Stimulated activated CD8-positive, alpha-beta memory T cell treated with anti-CD3 and anti-CD28 coated beads, Interleukin-4, amount 100 ng/mL, for 24 hours (primary cell): ENCODE measurements at places on chromosomes 13 and 19.
A peak's percentile ranks its signal among the peaks of the same experiment; 100 is the strongest.

GRCh38 chr19:47430041-47430802, 10.9 kb upstream of the MEIS3 start:
- DNase-seq = no peak

GRCh38 chr19:14544977-14545715, 15.8 kb downstream of the TECR start:
- no peak for DNase-seq

DNA sequence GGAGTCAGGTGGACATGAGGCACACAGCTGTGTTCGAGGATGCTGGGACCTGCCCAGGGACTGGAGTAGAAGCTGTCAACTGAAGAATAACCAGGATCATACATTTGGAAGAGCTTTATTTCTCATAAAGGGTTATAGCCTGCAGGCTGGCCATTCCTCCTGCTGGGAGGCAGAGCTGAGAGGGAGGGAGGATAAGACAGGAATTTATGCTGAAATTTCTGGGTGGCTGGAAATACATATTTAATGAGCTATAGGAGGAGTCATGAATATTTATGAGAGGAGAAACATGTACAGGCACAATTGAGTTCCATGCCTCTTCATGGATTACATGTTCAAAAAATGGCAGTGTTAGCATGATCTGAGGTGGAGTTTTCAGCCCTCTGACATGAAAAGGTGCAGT, 151.9 kb downstream of the SHISA2 start:
- no peak for DNase-seq

DNA sequence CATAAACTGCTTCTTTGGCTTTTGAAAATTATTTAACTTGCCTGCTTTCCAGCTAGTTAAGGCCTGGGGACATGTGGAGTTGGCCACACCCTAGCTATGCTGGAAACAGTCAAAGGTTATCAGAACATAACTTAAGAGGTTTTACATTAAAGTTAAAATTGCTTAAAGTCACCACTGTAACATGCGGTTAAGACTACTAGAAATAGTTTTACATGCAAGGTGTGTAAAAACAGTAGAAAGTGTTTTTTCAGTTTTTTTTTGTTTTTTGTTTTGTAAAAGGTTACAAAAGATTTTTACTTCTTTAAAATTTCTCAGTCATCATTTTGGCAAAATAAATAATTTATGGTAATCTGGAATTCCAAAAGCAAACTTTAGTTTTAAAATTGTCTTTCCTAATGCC, 763.1 kb downstream of the UQCRFS1 start:
- no peak for DNase-seq

DNA sequence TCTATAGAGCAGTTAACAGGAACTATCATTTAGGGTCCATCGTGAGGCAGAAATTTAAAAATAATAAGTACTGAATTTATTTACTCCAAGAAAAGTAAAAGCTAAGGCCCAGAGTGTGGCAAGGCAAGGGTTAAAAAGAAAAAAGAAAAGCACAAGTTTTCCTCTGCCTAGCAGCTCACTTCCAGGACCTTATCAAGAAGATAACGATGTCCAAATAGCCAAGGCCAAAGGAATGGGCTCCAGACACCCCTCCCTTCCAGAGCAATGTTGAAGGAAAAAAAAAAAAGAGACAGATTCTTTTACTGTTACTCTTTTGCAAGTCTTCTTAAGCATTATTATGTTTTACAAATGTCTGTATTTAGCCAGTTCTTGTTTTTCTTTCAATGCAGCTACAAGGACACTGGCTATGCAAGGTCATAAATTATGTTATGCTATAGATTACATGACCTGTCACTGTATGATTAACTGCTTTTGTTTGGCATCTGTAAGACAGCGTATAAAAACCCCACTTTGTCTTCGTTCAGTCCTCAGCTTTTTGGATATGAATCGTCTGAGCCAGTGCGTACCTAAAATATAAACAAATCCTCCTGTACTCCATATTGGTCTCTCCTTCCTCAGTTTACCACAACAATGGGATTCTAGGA, 2.9 kb upstream of the ZNF700 start:
- no peak for DNase-seq

- DNase-seq = no peak
Observed at GRCh38 chr13:52879950-52880741, 31.7 kb upstream of the PCDH8 start.

GRCh38 chr13:42623916-42624315, 50.0 kb downstream of the TNFSF11 start:
- DNase-seq = no peak

DNA sequence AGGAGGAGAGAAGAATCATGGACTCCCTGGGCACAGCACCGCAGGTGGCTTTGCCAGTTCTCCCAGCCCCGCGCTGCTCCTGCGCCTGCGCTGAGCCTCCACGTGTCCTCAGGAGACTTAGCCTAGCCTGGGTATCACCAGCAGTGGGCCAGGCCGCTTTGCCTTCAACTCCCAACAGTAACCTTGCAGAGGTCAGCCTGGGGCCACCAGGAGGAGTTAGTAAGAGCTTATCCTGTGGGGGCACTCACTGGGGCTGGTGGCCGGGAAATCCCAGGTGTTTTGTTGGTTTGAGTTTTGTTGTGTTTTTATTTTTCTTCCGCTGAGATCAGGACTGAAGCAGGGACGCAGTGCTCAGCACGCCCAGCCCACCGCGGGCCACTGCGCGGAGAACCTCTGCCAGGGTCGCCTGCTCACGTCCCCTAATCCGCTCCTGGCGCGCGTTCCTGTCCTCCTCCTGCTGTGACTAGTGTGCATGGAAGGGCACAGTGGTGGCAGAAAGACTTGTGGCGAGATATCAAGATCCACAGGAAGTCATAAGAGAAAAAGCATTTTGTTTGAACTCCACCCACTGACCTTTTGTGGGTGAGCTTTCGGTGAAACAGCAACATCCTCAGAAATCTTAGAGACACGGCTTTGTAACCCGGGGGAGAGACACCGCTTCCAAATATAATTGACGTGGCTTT, 207.4 kb upstream of the RFC3 start:
- DNase-seq = peak; percentile 29

DNA sequence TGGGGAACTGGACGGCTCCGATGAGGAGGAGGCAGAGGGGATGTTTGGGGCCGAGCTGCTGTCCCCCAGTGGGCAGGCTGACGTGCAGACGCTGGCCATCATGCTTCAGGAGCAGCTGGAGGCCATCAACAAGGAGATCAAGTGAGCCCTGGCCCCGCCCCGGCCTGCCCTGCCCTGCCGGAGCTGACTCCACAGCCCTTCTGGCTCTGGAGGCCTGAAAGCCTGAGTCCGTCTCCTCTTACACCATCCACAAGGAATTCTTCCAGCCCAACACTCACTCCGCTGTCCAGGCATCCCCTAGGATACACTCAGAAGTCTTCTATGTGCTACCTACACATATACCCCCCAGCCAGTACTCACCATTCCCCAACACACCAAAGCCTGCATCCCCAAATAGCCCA, 17.4 kb downstream of the PPFIA3 start:
- DNase-seq = no peak

GRCh38 chr19:10295305-10295846, 5.6 kb downstream of the ICAM5 start:
- DNase-seq = no peak

DNA sequence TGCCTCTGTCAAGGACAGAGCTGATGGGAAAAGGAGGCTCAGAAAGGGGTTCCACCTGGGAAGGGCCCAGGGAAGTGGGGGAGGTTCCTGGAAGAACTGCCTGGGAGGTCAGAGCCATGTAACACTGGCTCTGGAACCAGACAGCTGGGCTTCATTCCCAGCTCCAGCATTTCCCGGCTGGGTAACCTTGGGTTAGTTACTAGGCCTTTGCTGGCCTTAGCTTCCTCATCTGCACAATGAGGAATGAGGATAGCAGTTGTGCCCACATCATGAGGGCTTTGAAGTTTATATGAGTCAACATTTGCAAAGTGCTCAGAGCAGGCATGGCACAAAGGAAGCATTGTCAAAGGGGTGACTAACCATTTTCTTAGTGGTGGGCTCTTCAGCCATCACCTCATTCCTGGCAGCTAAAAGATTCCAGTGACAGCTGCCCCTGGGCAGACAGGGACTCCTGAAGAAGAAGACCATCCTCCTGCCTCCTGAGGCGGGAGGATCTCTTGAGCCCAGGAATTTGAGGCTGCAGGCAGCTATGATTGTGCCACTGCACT, 1.7 kb upstream of the DNAJB1 start:
- DNase-seq = no peak

DNA sequence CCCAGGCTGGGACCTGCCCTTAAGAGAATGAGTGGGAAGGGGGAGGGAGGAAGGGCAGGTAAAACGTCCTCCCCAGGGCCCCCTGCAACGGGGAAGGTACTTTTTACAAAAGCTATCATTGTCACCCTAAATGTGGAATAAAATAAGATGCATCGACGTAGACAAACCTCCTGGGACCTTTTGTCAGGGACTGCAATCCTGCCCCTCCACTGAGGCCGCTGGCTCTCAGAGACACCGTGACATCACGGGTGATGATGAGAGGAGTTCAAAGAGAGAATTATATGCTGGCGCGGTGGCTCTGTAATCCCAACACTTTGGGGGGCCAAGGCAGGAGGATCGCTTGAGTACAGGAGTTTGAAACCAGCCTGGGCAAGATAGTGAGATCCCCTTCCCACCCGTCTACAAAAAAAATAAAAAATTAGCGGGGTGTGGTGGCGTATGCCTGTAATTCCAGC, 1.8 kb upstream of the MYBPC2 start:
- no peak for DNase-seq

DNA sequence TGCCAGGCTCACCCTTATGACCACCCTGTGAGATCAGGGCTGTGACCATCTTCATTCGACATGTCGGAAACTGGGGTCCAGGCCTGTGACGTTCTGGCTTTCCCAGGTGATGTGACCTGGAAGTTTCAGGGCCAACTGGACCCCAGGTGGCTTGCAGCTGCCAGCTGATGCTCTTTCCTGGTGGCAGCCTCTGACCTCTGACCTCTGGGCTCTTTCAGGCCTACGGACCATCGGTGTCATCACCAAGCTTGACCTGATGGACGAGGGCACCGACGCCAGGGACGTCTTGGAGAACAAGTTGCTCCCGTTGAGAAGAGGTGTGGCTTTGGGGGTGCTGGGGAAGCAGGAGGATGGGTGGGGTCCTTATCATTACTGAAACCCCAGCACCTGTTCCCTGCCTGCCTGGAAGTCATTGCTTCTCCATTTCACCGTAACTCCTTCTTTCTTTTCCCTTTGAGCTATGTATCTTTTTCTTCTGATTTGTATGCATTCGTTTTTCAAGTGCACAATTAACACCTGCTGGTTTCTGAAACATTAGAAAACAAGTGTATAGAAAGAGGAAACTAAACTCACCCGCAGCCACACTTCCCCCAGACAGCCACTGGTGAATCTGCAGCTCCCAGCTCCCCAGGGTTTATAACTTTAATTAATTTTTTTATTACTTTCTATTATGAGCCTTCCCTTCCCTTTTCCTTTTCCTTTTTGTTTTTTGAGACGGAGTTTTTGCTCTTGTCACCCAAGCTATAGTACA, 58.9 kb downstream of the TMED1 start:
- DNase-seq = no peak

- DNase-seq = no peak
Observed at GRCh38 chr19:3810708-3811355, 24.7 kb upstream of the MATK start.

- DNase-seq = no peak
Observed at GRCh38 chr19:21891086-21891485, 55.1 kb upstream of the ZNF43 start.

DNA sequence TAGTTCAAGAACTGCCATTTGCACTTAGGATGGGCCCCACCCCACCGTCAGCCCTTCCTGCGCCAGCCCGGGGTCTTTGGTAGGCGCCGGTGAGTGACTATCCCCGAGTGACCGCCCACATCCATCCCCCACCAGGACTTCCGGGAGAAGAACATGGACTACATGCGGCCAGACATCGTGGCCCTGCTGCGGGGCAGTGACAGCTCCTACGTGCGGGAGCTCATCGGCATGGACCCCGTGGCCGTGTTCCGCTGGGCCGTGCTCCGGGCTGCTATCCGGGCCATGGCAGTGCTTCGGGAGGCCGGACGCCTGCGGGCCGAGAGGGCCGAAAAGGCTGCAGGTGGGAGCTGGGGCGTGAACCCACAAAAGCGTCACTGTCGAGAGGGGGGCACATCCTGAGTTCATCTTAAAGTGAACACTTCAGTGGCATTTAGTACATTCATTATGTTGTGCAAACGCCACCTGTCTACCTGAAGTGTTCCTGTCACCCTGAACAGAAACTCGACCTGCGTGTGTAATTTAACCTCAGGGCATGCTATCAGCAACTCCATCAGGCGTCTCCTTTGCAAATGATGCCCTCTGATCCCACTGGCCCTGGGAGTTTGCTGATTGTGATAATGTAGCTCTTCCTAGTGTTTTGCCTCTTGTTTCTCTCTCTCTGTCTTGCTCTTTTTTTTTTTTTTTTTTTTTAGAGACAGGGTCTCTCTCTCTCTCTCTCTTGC, 42.4 kb upstream of the USE1 start:
- no peak for DNase-seq

GRCh38 chr13:29459813-29460355, 135.6 kb downstream of the SLC7A1 start:
- DNase-seq = no peak

- no peak for DNase-seq
Observed at GRCh38 chr19:16296713-16297112, 27.9 kb upstream of the KLF2 start.
